Cortex of kidney (tissue), 1 donor: ENCODE measurements at places on chromosomes 1 and 21.

DNA sequence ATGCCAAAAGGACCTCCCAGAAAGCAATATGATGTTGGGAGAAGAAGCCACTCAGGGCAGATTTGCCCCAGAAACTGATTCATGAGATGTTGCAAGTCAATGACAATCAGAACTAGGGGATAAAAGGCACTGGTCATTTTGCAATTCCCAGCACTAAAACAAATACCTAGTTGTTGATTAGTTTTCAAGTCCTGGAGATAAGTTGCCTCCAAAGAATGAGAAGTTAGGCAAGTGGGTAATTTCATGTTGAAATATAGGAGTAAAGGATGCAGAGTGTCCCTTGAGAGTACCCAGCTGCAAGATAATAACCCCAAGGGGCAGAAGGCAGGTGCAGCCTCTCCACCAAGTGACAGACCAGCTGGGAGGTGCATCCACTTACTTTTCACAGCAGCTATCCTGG is 363.6 kb downstream of the PBX1 start:
- DNase-seq: no peak

DNA sequence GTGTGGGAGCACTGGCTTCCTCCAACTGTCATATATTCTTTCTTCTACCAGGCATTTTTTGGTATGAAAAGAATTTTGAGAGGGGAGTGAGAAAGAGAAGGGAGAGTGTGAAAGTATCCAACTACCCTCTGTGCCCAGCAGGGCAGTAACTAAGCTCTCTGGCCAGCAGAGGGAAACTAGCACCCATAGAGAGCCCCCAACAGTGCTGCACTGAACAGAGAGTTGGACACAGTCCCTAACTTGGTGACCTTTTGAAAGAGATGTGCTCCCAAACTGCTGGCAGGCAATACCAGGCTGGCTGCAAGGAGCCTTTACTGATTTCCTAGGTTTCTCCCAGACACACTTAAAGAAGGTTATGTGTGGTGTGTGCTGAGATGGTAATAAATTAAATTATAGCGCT is 118.8 kb upstream of the PBX1 start:
- no peak for DNase-seq

DNA sequence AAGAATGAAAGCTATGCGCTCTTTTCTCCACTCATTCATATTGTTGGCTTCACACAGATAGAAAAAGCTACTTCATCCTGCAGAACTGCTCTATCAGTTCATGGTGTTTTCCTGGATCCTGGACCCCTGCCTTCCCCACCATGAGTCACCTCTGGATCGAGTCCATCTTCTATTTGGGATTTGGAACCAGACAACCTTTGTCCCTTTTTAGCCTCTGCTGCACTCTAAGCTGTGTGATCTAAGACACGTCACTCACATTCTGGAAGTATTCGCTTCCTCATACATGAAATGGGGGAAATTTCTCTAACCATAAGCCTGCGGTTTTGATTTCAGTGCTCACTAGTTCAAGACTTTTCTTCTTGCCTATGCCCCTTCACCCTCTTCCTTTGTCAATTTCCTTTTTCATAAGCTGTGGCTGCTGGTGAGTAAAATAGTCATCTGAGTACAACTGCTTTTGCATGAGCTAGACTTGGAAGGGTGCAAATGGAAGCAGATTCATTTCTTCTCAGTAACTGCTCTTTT is 14.1 kb upstream of the DEGS1 start:
- no peak for DNase-seq

GRCh38 chr1:61536174-61537108 is 188.5 kb downstream of the TM2D1 start:
- no peak for DNase-seq

GRCh38 chr21:44043613-44044012 is 31.5 kb downstream of the TRAPPC10 start:
- no peak for DNase-seq

DNA sequence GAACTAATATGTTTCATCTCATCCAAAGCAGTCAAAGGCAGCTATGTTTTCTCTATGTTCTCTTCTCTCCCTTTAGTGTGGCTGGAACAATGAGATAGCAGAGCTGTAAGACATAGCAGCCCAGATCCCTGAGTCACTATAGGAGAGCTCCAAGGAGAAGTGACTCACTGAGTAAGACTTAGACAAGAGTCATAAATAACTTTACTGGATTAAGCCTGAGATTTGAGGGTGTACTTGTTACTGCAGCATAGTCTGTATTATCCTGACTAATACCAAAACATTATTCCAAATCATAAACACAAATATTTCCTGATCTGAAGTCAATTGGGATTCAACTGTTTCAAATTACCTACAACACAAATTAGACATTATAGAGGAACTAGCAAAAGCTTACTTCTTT is 3.9 kb downstream of the KRTAP19-8 start:
- no peak for DNase-seq

DNA sequence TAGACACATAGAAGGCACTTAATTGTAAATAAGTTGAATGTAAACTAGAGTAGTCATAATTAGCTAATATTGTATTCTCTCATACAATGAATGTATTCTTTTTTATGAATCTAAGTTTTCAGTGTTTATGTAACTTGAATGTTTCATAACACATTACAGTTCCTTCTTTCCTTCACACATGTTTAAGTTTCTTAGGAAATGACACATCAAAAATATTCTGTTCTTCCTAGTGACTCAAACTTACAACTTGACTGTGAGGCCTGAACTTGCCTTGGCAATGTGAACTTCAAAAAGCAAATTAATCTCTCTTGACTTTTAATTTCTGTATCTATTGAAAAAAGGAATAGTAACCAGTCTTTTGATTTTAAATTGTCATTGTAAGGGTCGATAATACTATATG is 700.1 kb downstream of the KCNT2 start:
- DNase-seq: no peak

GRCh38 chr21:36388835-36389234 is 3.6 kb downstream of the CHAF1B start:
- no peak for DNase-seq

GRCh38 chr21:32539378-32539777 is 45.9 kb downstream of the TCP10L start:
- no peak for DNase-seq

- no peak for DNase-seq
Measured at GRCh38 chr1:6885426-6885825, 100.2 kb downstream of the CAMTA1 start.

GRCh38 chr1:3992746-3993145 is 92.7 kb upstream of the C1orf174 start:
- DNase-seq: no peak

DNA sequence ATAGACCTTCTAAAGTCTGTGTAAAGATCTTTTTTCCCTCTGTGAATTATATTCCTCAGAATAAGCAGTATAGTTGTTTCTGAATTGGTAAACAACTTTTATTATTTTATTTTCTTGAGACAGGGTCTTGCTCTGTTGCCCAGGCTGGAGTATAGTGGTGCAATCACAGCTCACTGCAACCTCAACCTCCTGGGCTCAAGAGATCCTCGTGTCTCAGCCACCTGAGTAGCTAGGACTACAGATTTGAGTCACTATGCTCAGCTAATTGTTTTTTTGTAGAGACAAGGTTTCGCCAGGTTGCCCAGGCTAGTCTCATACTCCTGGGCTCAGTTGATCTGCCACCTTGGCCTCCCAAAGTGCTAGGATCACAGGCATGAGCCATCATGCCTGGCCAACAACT is 26.6 kb upstream of the HMGN1 start:
- DNase-seq: no peak

GRCh38 chr1:26110731-26111529 is 694 bp upstream of the PDIK1L start:
- no peak for DNase-seq

DNA sequence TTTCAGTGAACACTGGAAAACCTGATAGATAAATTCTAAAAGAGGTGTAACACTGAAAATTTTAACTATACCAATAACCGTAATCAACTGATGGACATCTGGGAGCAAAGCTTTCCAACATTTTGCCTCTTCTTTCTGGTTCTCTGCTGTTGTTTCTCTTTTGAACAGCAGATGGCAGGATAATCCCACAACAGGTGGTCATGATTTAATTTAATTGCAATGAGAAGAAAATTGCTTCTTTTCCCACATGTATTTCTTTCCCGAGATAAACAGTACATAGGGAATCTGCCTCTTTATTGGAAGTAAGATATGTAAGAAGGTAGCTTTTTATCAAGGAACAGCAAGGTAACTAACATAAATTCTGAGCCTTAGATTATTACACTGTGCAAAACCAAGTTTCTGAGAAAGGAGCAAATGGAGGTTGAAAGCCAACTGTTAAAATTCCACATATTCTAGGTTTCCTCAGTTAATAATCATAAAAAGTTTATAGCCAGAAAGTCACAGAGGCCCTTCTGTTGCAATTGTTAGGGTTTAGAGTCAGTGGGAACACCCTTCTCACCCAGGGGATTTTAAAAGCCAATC is 72.9 kb downstream of the RPS6KA1 start:
- no peak for DNase-seq

DNA sequence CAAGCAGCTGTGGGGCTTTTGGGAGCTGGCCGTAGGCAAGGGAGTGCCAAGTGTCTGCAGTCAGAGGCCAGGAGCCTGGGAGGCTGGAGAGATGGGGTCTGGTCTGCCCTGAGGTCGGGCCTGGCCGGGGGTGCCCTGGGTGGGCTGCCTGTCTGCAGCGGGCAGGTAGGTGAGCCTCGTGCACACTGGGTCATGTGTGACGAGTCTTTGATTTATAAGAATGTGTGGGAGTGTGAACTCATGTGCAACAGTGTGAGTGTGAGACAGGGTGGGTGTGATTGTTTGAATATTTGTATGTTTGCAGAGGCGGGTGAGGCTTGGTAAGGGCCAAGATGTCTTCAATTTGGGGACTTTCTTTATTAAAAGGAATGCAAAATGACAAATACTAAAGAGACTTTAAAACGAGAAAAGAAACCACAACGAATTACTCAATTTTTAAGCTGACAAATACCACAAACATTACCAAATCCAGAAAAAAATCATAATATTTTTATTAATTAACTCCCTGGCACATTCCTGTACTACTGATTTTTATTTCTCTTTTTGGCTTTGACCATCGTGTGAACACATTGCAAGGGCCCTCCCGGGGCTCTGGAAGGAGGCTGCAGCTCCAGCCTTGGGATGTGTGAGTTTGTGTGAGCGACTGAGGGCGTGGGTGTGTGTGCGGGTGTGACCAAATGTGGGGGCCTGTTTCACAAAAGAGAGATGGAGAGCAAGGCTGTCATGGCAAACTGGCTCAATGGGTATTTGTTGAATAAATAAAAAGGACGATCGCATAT is 110.3 kb upstream of the WNT4 start:
- no peak for DNase-seq

DNA sequence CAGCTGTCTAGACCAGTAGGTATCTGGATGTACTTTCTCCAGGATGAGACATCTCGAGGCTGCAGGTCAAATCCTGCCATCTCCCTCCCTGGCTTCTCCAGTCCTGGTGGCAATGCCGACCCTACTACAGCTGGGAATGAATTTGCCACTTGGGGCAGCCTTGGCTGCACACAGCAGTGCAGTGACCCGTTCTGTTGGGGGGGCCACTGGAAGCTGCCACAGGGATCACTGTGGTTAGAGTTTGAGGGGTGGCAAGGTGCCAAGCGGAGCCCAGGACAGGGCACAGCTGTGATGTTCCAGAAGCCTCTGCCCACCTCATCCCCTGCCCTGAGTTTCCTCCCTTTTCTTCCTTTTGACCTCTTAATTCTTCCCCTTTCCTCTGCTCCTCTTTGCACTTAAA is 17.1 kb downstream of the COL6A2 start:
- DNase-seq: no peak

DNA sequence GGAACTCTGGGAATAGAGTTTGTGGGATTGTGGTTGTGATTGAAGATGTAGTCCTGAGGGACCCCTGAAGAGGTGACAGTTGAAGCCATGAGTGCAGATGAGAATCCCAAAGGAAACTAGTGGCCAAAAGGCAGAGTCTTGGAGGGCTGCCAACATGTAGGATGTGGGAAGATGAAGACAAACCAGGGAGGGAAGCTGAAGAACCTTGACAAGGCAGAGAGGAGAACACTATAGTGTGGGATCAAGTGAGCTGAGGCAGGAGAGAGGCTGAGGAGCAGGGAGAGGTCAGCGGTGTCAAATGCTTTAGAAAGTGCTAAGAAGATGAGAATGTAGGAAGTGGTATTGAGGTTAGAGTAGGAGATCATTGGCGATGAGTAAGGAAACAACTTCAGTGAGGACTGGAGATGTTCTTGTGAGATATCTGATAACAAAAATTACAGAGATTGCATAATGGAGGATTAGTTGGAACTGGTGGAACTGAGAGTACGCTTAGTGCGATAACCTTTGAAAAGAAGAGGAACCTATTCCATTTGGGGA is 88.5 kb upstream of the VCAM1 start:
- no peak for DNase-seq

DNA sequence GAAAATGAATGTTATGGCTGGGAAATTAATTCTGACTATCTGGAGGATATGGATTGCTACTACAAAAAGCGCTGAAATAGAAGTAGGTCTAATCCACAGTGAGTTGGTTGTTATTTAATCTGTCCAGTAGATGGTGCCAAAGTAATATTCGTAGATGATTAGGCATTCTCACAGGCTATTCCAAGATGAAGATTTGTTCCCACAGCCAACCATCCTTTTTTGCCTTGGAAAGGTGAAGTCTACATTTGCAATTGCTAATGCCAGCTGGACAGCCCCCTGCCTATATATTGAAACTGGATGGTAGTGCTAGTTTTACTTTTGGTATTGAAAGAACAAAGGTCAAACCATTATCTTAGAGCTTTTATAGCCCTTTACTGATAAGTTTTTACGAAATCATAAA is 43.8 kb downstream of the RBM11 start:
- no peak for DNase-seq

- DNase-seq: no peak
Measured at GRCh38 chr1:154567386-154568156, at the start of gene CHRNB2. CHRNB2 (plus strand) TSS chr1:154567778; CDS start chr1:154568045, 267 bp downstream.

GRCh38 chr21:30072496-30072895 is 94.1 kb downstream of the CLDN17 start:
- DNase-seq: no peak

DNA sequence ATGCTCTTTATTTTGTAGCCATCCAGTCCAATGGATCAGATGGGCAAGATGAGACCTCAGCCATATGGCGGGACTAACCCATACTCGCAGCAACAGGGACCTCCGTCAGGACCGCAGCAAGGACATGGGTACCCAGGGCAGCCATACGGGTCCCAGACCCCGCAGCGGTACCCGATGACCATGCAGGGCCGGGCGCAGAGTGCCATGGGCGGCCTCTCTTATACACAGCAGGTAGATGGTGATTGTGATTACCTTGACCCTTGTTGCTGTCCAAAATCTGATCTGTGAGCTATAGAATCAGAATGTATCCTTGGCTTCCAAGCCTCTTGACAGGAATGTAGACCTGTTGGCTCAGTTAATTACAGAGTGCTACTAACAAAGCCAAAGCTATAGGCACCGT is 33.8 kb downstream of the ARID1A start:
- DNase-seq: no peak

- DNase-seq: no peak
Measured at GRCh38 chr21:45875416-45875760, 106.2 kb upstream of the COL6A1 start.
